Activated CD8-positive, alpha-beta memory T cell treated with anti-CD3 and anti-CD28 coated beads for 4 hours (primary cell): ENCODE measurements at places on chromosomes 3 and 15.

DNA sequence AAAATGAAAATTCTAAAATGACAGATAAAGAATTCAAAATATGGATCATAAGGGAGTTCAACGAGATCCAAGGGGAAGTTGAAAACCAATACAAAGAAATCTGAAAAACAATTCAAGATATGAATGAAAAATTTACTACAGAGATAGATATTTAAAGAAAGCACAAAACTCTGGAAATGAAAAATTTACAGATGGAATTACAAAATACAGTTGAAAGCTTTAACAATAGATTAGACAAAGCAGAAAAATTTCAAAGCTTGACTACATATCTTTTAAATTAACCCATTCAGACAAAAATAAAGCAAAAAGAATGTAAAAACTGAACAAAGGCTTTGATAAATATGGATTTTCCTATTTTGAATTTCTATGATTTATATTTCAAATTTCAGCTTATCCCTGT, 211.1 kb downstream of the SLC9A9 start:
- no peak for DNase-seq

DNA sequence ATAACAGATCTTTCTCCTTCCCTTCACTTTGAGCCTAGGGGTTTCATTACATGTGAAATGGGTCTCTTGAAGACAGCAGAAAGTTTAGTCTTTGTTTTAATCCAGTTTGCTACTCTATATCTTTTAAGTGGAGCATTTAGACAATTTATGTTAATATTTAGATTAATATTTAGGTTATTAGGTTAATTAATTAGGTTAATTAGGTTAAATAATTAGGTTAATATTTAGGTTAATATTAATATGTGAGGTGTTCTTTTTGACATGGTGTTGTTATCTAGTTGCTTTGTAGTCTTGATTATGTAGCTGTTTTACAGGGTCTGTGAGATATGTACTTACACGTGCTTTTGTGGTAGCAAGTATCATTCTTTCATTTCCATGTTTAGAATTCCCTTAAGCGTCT, 312.9 kb downstream of the NEK10 start:
- DNase-seq, result no peak

GRCh38 chr3:42906070-42906847, at the start of gene ZNF662:
ZNF662 (plus strand) TSS chr3:42906142; CDS start chr3:42908115, 1,973 bp downstream.
- DNase-seq, result no peak

GRCh38 chr3:167162083-167162482, 218.0 kb downstream of the ZBBX start:
- no peak for DNase-seq

DNA sequence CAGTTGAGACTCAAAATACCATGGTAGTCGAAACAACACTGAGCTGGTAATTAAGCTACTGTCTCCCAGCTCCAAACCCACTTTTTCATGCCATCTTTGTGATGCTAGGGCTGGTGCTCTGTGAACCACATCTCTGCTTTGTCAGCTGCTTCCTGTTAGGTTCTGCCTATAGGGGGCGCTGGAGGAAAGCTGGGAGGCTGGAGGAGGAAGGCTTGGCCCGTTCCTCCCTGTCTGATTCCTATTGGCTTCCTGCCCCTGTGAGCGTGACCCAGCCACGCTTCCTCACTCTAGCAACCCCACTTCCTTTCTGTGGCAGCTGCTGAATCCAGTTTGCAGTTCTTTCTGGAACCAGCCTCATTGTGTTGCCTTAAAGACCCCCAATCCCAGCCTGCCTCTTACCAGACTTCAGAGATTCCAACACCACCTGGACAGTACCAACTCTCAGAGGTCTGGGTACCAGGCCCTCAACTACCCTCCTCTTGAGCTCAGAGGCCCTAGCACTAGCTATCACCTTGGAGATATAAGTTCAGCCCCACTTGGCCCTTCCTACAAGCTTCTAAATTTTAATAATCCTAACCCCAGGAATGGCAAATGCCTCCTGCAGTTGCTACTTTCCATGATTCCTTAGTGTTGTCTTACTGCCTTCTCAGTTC, 120.9 kb downstream of the ERC2 start:
- no peak for DNase-seq

DNA sequence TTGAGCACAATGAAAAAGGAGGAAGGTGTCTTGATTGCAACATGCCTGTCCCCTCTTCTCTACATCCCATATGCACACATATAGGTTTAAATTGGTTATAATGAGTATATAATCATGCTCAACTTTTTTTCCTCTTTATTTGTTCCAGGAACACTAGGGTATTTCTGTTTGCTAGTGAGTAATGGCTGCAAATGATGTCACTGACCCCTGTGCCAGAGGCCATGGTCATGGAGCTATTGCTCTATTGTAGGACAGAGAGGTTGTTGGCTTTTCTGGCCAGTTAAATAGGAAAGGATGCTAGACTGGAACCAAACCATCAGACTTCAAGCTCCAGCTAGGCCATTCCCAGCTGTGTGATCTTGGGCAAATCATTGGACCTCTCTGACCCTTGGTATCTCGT, 9.6 kb downstream of the ARHGEF3 start:
- DNase-seq, result no peak

GRCh38 chr3:101900736-101901135, 51.4 kb downstream of the NFKBIZ start:
- no peak for DNase-seq

DNA sequence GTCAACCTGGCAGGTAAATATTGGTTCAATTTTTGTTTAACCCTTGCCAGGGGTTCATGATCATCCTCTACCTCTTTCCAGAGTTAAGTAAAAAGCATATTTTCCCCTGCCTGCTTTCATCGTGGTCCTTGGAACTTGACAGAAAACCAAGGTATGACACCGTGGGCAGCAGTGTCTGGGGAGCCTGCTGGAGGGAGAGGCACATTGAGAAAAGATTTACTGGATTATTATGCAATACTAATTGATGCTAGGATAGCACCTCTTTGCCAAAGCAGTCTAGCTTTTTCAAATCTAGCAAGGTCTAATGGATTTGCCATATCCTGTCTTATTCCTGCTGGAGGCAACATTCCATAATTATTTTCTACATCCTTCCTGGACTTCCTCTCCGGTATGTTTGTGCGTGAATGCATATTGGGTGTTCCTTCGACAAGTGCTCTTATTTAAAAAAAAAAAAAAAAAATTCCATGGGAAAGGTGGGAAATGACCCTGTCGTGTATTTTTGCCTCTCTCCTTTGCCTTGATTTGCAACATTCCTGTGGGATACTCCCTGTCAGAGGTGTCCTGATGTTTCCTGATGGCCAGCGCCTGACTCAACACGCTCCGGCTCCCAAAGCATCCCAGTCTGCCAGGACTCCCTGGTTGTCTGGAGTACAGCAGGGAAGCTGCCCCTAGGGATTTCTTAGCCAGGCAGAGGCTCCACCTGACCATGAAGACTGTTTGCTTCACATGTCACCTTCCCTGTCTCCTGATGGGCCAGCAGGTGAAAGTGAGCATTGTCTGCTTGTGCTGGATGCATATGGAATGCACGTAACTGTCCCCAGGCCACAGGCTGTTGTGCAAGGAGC, 6.3 kb downstream of the BHLHE40 start:
- DNase-seq, result no peak

- DNase-seq, result no peak
Observed at GRCh38 chr15:76071806-76072205, 12.0 kb downstream of the TMEM266 start.

- no peak for DNase-seq
Observed at GRCh38 chr3:30643763-30644462, 37.5 kb downstream of the TGFBR2 start.

DNA sequence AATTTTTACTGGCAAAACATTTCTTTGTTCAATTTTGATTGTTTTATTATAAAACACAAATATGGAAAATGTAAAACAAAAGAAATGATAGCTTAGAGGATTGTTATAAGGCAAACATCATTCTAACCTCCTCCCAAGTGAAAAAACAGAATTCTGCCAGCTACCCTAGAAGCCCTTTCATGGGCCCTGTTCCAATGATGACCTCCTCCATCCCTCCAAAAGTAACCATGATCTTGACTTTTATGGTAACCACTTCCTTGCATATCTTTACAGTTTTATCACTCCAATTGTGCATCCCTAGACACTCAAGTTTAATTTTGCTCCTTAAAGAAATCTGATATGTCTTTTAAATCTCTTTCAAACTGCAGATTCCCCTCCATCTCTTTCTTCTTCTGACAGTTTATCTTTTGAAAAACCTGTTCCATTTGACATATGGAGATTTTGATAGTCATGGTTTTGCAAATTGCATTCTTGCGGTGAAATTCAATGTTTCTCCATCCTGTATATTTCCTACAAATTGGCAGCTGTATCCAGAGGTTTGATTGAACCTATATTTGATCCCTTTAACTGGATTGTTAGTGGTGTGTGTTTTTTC, 27.0 kb upstream of the TNFAIP8L3 start:
- no peak for DNase-seq

DNA sequence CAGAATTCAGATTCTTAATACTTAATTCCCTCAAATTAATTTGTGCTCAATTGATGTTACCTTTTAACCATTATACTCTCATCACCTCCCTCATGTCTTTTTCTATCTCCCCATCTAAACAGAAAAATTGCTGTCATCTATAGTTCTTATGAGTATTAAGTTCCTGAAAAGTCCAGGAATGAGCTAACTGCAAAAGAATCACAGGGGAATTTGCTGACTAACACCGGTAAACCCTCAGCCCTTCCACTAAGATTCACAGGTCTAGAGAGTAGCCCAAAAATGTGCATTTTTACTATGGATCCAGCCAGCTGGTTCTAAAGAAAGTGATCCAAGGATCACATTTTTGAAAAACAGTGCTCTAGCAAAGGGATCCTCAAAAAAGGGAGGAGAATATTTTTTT, 67.0 kb downstream of the SETD2 start:
- DNase-seq, result no peak

GRCh38 chr3:143600756-143601718, 247.2 kb downstream of the SLC9A9 start:
- no peak for DNase-seq

- no peak for DNase-seq
Observed at GRCh38 chr15:67013696-67014095, 51.7 kb upstream of the SMAD3 start.

- DNase-seq, result no peak
Observed at GRCh38 chr15:90638201-90638691, 78.9 kb upstream of the BLM start.

GRCh38 chr15:50134524-50135024, 15.5 kb upstream of the ATP8B4 start:
- no peak for DNase-seq

DNA sequence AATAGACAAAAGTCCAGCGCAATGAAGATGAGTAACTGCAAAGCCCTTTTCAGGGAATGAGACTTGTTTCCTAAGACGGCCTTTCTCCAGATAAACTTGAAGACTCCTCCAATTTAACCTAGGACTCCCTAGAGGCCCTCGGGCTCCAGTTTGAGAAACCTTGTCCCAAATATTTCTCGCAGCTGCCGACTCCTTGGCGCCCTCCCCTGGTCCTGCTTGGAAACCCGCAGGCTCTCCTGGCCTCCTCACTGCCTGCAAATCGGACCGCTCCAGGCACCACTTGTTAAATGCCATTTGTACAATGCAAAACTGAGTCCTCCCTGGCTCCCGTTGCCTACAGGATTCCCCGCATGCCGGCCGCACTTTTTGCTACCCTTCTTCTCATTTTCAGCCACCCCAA, 36.8 kb downstream of the MUC4 start:
- no peak for DNase-seq

DNA sequence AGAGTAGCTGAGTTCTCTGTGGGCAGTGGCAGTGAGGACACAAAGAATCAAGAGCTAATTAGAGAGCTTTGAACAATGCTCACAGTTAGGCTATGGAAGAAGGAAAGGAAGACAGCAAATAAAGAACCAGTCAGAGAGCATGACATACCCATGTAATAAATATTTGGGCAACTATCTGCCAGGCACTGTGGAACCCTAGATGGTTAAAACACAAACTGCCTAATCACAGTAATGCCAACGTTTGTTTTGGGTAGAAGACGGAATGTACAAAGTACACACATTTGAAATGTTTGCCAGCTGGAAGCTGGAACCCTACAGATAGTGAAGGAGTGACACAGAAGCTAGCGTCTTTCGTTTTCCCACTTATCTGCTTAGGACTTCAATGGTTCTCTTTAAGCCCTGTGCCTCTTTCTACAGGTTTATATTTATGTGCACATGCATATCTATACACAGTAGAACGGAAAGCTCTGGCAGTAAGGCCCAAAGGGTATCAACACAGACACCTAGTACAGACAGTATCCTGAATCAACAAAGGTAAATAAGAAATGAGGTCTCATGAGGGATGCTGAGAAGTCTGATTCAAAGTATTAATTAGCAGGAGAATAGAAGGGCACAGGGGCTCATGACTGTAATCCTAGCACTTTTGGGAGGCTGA, 44.6 kb downstream of the ANKRD28 start:
- no peak for DNase-seq

- DNase-seq, result no peak
Observed at GRCh38 chr3:45199837-45200648, 26.0 kb downstream of the TMEM158 start.

DNA sequence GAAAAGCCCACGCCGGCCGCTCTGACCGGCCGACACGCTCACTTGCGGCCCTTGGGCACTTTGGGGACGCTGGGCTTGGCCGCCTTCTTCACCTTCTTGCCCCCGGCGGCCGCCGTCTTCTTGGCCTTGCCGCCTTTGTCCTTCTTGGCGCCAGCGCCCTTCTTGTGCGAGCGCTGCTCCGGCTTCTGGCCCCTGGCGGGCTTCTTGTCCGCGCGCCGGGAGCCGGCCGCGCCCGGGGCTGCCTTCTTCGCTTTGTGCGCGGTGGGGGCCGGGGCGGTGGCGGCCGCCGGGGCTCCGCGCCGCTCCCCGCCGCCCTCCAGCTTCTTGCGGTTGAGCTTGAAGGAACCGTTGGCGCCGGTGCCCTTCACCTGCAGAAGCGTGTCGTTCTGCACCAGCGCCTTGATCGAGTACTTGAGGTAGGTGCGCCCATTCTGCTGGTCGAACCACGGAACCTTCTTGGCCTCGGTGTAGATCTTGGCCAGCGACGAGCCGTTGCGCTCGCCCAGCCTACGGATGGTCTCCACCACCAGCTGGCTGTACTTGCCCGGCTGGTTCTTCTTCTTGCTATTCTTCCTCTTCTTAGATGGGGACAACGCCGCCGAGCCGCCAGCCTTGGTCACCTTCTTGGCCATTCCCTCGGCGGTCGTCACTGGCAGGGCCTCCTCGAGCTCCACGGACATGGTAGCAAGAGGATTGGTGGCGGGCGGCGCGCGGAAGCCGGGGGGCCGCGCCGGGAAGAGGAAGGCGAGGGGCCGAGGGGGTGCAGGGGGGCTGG, 36.7 kb downstream of the HMCES start:
- no peak for DNase-seq

- no peak for DNase-seq
Observed at GRCh38 chr3:104392327-104392726, 974.4 kb upstream of the ALCAM start.

- DNase-seq, result no peak
Observed at GRCh38 chr15:67575039-67575502, 32.6 kb downstream of the MAP2K5 start.

DNA sequence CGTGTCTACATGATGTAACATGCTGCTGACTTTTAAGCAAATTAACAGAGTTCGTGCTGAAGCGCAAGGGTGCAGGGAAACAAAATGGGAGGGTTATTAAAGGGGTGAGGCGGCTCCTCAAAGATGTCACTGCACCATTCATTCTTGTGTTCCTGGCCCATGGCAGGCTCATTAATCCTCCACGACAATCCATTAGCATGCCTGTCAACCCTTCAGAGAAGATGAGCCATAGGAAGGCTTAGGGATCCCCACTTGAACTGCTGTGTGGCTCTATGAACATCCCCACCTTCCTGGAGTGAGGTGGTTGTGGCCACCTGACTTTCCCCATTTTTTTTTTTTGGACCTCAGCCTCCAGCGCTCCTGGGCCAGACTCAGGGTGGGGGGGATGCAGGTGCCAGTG, 45.8 kb downstream of the IGF1R start:
- DNase-seq, result no peak

GRCh38 chr15:50180091-50180490, 1.9 kb upstream of the SLC27A2 start:
- DNase-seq, result no peak

GRCh38 chr3:111903067-111903511, 44.0 kb downstream of the PHLDB2 start:
- no peak for DNase-seq
